GM23248 (cell line): ENCODE measurements at places on chromosomes 3 and 15.

- no peak for DNase-seq
Measured at GRCh38 chr3:181418233-181418632, 293.5 kb upstream of the SOX2 start.

DNA sequence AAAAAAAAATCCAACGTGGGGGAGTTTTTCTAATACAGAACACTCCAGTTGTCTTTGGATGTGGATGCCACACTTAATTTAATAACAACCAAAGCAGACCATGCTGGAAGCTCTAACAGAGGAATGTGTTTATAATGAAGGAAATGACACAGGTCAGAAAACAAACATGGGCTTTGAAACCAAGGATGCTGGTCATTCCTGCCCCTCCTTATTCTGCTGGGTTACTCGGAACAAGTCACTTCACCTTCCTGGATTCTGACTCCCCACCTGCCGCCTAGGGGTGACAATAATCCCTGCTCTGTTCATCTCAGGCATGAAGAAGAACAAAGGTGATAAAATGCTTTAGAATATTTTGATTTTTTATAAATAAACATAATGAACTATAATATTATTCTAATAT is 240.9 kb upstream of the ADAMTS9 start:
- no peak for DNase-seq

DNA sequence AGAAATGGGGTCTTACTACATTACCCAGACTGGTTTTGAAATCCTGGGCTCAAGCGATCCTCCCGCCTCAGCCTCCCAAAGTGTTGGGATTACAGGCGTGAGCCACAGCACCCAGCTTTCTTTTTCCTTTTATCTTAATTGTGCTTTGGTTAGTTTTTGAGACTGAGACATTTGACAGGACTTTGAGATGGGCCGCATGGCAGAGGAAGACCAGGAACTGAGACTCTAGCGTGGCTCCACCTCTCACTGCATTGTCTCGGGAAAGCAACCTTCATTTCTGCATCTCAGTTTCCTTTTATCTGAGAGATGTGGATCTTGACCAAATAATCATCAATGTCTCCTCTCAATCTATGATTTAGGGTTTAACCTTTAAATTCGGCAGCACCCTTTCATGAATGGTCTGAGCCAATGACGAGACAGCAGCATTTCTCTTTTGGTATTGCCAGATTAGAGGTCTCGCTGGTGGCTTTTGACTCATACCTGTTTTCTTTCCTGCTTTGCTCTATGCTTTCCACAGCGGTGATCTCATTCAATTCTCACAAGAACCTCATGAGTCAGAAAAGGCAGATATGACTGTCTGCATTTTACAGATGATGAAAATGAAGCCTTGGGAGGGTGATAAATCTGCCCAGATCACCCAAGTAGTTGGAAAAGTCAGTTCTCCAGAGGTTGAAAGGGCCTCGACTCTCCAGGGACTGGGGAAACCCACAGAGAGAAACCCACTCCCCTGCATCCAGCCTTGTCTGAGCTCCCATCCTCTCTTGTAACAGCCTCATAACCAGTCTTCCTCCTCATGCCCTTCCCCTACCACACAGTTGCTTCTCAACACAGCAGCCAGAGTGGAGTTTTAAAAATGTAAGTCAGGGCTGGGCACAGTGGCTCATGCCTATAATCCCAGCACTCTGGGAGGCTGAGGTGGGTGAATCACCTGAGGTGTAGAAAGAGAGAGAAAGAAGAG is 84.8 kb upstream of the FOXB1 start:
- peak; percentile 93 for DNase-seq

DNA sequence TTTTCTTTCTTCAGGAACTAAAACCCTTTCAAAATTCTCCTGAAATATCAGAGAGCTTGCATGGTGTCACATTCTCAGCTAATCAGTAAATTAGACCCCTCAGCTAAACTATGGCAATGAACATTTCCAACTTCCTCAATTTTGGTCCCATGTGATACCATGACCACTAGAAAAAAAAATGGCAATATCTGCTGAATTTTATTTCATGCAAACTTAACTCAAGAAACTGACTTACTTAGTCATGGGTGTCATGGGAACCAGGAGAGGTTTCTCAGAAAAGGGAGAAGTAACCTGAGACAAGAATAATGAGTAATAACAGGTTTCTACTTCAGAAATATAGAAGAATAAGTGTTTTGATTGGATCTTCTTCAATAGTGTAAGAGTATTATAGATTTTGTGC is 784.6 kb upstream of the ALCAM start:
- no peak for DNase-seq

GRCh38 chr3:174376346-174376745 is 482.8 kb upstream of the NAALADL2 start:
- DNase-seq = peak; percentile 54

GRCh38 chr3:117630885-117631284 is 921.3 kb downstream of the TUSC7 start:
- no peak for DNase-seq

- DNase-seq = peak; percentile 93
Measured at GRCh38 chr3:179544981-179545645, 17.6 kb upstream of the ACTL6A start.

- DNase-seq = no peak
Measured at GRCh38 chr3:13424865-13425617, 4.9 kb upstream of the NUP210 start.

DNA sequence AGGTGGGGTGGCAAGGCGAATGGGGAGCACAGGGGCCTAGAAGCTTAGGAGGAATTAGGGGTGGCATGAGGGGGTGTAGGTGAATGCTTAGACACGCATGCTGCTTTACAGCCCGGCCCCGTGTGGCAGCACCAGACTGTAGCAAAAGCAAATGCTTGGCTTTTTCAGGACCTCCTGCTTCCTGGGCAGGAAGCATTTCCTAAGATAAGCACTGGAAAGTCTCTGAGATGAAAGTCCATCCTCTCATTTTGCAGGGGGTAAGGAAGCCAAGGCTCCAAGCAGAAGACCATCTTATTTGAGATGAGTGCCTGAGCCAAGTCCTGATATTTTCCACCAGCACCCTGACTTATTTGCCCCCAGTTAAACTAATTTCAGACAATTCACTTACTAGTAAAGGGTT is 12.9 kb downstream of the SSUH2 start:
- no peak for DNase-seq

GRCh38 chr3:127535901-127536829 is 54.4 kb downstream of the TPRA1 start:
- DNase-seq = no peak

- DNase-seq = no peak
Measured at GRCh38 chr15:101712078-101712477, 12.2 kb downstream of the TARS3 start.

GRCh38 chr3:183178512-183178832 is 15.9 kb upstream of the LAMP3 start:
- DNase-seq = no peak

GRCh38 chr15:62390791-62391640 is 225.9 kb upstream of the C2CD4B start:
- DNase-seq = peak; percentile 70

DNA sequence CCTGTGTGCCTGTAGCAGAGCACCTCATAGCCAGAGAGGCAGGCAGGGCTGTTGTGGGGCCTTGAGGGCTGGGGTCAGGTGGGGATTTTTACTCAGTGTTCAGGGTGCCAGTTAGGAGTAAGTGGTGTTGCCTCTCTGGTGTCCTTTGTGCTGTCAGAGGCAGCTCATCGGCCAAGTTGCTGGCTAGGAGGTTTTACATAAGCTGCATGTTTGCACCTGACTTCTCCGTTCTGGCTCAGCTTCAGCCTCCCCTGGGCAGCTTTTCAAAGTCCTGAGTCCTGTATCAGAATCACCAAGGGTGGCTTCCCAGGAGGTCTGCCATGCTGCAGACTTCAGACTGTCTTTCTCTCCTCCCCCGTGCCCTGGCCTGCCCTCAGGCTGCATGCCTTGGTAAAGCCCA is 242.6 kb upstream of the TPM1 start:
- DNase-seq = no peak

DNA sequence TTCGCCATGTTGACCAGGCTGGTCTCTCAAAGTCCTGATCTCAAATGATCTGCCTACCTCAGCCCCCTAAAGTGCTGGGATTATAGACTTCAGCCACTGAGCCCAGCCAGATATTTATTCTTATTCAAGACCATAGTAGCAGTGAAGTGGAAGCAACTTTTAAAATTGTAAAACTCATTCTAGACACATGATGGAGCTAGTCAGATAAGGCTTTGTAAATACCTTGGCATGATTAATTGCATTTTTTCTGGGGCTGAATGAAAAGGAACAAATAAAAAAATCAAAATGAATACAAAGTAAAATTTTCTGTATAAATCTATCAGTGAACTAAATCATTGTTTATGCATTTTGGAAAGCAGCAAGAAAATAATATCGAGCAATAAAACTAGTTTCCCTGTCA is 4.1 kb upstream of the MYO1E start:
- peak; percentile 10 for DNase-seq

- no peak for DNase-seq
Measured at GRCh38 chr15:72980661-72981060, 71.6 kb upstream of the NEO1 start.

DNA sequence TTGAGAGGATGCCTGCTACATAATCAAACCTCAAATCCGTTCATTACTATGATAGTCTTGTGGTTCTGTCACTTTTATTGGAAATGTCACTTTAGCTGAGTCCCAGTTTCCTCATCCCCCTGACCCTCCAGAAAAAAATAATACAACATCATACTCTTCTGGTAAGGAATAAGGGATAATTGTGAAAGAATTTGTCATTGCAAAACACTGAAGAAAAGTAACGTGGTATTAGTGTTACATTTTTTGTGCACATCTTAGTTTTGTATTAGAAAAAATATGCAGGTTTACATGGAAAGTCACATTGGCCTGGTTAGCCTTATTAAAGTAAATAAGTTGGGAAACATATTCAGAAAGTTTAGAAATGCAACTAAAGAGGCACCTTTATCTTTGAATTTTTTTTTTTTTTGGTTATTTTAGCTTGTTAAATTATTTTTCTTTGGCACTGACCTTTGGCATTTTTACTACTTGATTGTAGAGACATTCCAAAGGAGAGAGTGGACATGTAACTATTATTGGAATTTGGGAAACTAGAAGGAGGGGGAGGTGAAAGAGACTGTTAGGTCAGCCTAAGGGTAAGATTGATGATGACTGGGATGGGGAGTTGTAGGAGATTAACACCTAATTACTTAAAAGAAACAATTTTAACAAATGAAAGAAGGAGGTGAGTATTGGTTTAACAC is 462.2 kb upstream of the RARB start:
- no peak for DNase-seq

GRCh38 chr15:70775160-70775559 is 11.8 kb upstream of the UACA start:
- DNase-seq = peak; percentile 93

- DNase-seq = no peak
Measured at GRCh38 chr3:27718459-27718858, 3.7 kb downstream of the EOMES start.

DNA sequence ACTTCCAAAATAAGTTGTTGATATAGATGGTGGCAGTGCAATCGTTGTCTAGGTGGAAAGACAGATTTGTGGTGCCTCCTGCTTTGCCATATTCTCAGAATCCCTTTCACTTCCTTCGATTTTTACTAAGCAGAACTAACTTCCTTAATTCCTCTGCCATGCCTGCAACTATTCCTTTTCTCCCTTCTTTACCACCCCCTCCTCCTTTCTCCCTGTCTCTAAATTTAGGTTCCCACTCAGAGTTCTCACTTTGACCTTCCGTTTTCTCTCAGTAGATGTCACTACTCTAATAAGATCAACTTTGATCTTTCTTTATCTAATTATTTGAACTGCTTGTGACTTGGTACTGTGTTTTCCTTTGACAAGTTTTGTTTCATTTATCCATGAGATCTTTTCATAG is 351.2 kb downstream of the LPP start:
- no peak for DNase-seq

GRCh38 chr3:4587061-4587837 is 94.1 kb downstream of the ITPR1 start:
- peak; percentile 17 for DNase-seq

DNA sequence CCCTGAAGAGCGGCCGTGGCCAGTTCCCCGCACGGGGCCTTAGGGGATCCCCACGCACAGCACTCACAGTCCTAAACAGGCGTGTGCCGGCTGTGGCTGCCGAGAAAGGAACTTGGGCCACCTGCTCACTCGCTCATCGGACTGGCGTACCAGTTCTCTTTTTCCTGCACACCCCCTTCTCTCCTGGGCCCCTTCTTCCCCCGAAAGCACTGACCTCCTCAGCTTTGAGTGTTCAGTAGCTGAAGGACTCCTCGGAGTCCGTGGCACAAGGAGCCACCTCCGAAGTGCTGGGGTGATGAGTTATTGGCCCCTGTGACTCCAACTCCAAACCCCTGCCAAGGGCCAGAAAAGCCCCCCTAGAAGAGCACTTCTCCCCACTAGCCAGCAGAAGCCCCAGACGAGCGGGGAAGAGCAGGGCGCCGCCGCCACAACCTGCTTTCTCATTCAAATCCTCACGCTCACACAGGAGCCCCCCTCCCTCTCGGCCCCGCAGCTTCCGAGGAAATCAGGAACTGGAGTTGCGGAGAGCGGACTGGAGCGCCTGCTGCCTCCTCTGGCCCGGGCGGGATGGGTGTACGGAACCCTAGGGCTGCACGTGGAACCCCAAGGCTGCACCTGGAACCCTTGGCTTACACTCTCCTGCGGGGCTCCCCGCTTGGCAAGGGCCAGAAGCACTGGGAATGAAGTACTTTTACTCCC is at the start of gene PLCH1:
Gene PLCH1 (minus strand): TSS at position 446 of the 699 bp plus-strand sequence. CDS start 40,847 bp downstream, outside the sequence.
- peak; percentile 72 for DNase-seq

- no peak for DNase-seq
Measured at GRCh38 chr3:138458774-138459499, 24.5 kb downstream of the ESYT3 start.

- DNase-seq = no peak
Measured at GRCh38 chr3:14797731-14798130, 21.0 kb upstream of the FGD5 start.

DNA sequence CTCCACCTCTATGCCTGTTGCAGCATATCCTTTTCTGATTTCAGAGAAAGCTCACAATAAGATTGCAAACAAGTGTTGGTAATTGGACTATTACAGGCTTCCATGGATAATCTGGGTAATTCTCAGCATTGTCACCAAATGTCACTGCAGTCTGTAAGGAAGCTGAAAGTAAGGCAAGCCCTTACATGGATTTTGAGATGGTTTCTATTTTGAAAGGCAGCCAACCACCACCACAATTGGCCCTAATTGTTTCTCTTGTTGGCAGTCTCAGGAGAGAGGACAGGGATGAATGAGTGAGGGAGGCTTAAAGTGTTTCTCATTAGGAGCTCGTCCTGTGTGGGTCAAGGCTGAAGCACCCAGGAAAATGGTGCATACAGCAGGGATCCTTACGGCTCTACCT is 879.9 kb downstream of the TUSC7 start:
- DNase-seq = no peak

GRCh38 chr3:187568171-187568570 is 102.0 kb downstream of the SST start:
- DNase-seq = no peak

GRCh38 chr3:60147249-60147950 is 1097.6 kb upstream of the CFAP20DC start:
- no peak for DNase-seq

DNA sequence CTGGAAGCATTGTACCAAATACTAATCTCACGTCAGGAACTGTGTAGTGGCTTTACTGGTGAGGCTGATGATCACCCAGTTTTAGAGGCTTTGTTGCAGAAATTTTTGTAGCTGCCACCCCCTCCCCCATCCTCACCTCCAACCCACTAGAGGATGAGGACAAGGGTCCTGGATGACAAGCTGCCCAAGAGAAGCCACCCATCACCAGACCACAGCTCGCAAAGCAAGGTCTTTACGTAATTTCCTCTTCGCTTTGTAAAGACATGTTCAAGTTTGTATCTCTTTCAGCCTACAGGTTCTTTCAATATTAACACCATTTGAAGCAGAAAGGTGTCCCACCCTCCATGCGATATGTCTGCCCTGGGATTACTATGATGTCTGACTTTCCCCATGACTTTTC is 74.2 kb downstream of the LDHAL6B start:
- no peak for DNase-seq

- no peak for DNase-seq
Measured at GRCh38 chr3:197881270-197881969, 68.6 kb upstream of the RPL35A start.
